ENCODE measurements at places on chromosomes 2 and 18.

DNA sequence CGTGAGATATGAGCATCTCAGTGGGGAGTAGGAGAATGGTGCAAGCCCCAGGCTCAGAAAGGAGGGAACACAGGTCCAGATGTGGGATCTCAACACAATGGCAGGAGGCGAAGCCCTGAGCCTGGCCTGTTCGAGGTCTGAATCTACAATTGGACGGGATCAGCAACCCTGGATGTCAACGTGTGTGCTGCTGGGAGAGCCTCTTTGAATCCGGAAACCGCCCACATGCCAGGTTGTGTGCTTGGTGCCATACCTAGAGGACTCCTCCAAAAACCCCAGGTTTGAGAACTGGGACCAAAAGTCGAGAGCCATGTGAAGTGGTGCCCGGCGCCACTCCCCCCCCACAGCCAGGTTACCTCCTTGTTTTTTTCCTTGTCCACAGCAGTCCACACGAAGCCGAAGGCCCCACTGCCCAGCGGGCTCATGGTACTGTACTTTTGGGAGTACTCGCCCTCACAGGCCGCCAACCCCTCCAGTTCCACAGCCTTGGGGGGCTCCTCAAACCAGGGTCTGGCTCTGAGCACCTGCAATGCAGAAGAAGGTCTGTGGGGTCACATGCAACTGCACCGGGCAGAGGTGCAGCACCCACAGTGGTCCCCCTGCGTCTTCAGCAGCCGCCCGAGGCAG is 20.4 kb upstream of the MTERF4 start:
- DNase-seq = no peak

DNA sequence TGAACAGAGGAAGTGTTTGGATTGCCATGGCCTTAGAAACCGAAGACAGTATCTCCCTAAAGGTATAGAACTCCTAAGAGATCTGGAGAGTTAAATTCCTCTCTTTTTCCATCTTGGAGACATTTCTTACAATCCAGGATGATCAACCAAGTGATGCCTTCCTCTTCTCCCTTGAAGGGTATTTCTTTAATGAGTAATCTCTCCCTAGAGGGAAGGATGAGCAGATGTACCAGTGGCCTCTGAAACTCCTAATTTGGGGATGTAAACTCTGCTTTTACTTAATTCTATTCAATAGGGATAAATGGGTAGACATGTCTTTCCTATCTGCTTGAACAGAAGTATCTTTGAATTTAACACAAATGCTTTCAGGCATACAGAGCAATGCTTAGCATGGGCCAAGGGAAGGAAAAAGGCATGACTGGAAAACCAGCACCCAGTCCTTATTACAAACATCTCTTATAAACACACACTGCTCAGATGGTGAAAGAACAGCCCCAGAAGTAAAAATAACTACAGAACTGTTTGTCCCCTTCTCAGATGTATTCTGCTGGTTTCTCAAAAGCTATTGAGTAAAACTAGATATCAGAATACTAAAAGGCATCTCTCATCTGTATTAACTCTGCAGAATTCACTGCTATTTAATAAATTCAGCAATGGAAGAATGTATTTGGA is 4.7 kb upstream of the THNSL2 start:
- no peak for DNase-seq

DNA sequence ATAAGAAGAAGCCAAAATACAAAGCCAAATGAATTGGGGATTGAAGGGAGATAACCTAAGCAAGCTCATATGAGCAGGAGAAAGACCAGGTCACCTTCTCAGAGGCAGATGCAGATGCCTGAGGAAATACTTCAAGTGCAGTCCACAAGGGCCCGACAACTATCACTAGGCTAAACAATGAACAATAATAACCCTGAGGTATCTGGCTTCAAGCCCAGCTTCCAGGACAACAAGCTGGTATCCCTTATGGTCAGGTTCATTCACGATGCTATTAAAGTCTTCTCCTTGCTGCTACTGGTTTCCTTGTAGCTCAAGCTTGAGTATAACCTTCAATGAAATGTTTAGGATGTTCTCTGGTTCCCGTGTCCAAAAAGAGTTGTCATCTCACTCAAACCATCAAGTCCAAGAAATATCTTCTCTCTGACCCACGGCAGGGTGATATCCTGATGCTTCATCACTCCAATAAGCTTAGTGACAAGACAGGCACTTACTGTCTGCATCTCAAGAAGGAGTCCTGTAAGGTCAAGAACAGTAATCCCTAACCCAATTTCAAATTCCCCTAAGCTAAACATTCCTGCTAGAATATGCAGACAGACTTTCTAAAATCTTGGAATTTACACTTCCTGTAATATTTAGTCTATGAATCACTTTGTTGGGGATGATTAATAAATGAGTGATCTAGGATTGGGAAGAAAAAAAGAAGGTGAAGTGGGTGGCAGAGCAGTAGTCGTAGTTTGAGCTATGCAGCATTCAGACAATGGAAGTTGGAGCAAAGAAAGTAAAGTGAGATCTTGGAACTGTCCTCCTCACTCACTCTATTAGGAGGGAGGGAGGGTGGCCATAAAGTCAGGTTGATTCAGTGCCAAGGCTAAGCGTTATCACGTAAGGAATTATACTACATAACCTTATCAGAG is 33.1 kb downstream of the CHN1 start:
- no peak for DNase-seq

- no peak for DNase-seq
Measured at GRCh38 chr2:46145017-46145416, 152.2 kb upstream of the EPAS1 start.

GRCh38 chr2:150587547-150588505 is 100.4 kb upstream of the RND3 start:
- DNase-seq = no peak

DNA sequence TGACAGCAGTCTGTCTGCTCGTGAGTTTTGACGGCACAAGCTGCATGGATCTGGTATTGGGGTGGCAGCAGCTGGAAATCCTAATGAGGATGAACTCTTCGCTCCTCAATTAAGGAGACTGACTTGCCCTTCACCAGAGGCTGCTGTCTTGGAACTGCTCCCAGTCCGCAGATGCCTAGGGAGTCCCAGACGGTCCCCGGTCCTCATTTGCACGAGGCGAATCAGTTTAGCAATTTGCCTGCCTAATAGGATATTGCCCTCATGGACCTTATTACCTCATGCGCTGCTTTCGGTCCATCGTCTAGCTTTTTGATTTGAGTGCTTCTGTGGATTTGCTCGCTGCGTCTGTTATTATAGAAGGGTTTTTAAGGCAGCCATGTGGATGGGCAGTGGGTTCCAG is 40.6 kb downstream of the ASAP2 start:
- DNase-seq = no peak

GRCh38 chr2:241203218-241204009 is 14.9 kb downstream of the ANO7 start:
- DNase-seq = no peak

- DNase-seq = no peak
Measured at GRCh38 chr2:110883406-110883805, 151.0 kb downstream of the ACOXL start.

DNA sequence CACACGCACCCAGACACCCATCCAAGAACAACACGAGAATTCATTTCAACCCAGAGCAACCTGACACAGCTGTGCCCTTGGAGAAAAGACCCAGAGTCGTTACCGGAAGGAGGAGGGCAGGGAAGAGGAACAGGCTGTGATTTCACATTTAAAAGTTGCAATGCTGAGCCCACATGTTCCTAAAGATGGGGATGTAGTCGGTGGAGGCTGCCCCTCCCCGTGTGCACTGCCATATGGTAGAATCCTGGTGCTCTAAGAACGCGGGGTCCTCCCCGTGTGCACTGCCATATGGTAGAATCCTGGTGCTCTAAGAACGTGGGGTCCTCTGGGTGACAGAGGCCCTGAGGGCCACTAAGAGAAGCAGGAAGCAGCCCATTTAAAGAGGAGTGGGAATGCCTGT is 10.9 kb downstream of the MTERF4 start:
- DNase-seq = no peak

GRCh38 chr2:128421861-128422311 is 103.2 kb upstream of the HS6ST1 start:
- DNase-seq = no peak

DNA sequence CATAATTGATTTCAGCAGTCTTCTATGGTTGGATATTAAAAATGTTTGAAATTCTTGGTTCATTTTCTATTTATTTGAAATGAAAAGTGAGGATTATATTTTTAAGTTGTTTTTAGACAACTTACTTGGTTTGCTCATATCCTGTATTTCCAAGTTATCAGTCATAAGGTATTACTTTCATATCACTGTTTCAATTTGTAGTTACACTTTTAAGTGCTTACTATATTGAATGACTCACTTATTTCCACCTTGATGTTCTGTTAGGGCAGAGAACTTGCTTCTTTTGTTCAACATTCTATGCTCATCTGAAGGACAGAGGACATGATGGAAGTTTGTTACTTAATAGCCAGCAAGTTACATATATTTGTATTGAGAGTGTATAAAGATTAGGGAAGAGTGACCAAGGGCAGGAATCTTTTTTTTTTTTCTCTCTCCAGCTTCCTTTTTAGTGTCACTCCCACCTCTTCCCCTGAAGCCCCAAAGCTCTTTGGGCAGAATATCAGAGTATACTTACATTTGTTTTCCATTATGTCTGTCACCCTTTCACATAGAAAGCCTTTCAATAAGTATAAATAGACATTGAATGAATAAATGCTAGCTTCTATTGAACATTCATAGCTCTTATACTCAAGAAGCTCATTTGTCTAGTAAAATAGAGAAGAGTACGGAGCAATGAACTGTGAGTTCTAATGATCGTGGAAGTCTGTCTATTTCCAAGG is 28.1 kb downstream of the PIK3C3 start:
- DNase-seq = no peak

GRCh38 chr2:136376798-136377211 is 258.9 kb upstream of the CXCR4 start:
- no peak for DNase-seq

GRCh38 chr2:15858466-15858865 is 81.9 kb upstream of the MYCN start:
- no peak for DNase-seq

GRCh38 chr2:26735097-26735496 is 29.0 kb upstream of the SLC35F6 start:
- no peak for DNase-seq

- no peak for DNase-seq
Measured at GRCh38 chr2:10091182-10091888, 11.1 kb upstream of the CYS1 start.

- no peak for DNase-seq
Measured at GRCh38 chr18:47036927-47037578, 1.6 kb upstream of the ELOA2 start.

- DNase-seq = no peak
Measured at GRCh38 chr2:105781274-105781978, 36.7 kb downstream of the NCK2 start.

DNA sequence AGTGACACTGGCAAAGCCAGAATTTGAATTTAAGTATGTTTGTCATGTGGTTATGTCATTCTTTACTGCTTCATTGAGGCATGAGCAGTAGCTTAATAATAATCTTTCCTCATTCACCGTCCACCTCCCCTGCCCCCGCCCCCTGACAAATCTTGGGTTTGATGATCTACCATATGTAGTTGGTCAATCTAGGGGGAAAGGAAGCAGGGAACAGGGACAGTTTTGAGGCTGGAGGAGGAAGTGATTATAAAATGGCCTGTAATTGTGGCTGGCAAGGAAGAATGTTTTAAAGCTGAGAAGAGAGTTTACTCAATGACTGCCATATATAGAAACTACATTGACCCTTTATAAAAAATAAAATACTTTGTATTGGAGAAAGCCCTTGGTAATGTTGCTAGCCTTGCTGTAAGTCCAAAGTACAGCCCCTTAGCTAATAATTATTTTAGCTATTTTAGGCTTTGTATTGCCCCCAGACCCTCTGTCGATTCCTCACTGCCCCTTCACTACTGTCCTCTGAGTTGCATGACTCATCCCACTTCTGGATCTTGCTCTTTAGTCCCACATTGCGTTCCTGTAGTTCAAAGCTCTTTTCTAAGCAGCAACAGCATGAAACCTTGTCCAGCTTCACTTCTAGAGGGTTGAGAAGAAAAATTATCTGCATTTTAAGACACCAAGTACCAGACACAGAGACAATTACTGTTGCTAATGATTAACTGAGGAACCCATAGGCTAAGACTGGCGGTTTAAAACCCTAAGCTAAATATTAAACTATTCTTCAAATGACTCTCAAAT is 38.4 kb downstream of the PELI1 start:
- DNase-seq = no peak

GRCh38 chr2:118312969-118313756 is 224.9 kb downstream of the INSIG2 start:
- DNase-seq = no peak

GRCh38 chr18:22739789-22740188 is 193.3 kb upstream of the RBBP8 start:
- DNase-seq = no peak

DNA sequence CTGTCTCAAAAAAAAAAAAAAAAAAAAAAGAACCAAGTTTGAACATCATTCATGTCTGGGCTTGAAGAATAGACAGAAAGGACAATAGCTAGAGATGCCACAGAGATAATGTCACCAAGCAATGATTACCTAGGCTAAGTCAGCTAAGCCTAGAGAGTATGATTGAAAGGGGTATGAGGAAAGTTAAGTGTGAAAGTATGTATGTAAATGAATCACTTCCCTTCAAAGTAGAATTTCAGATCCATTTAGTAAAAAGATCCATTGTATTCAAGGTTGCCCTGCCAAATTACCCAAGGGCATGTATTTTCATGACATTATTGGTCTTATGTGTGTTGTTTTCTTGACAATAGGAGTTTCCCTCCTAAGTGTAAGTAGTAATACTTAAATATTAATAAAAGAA is 34.1 kb upstream of the SLC39A10 start:
- no peak for DNase-seq

GRCh38 chr2:28586867-28587266 is 91.0 kb downstream of the PLB1 start:
- DNase-seq = no peak

- DNase-seq = no peak
Measured at GRCh38 chr18:75116165-75116564, 92.8 kb downstream of the PTGR3 start.

DNA sequence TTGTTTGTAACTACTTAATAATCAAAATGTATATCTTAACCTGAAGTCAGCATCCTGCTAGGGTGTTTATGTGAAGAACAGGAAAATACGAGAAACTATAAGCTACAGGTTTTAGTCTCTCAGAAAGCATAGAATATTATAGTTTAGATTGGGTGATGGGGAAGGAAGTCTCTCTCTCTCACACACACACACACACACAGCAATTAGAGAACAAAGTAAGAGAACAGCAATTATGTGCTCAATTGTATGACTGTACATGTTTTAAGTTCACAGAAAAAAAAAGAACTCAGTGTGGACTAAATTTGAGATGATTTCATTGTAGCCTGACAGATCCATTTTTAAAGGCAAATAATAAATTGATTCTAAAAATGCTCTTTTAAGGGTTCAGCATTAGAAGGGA is 94.3 kb upstream of the ZNF516 start:
- no peak for DNase-seq

GRCh38 chr2:170425281-170425751 is 247.4 kb downstream of the MYO3B start:
- DNase-seq = no peak

Measured in stimulated activated CD4-positive, alpha-beta T cell treated with anti-CD3 and anti-CD28 coated beads, Interleukin-4, amount 100 ng/mL, for 48 hours (primary cell).